T-helper 2 cell treated with Interferon-gamma antibody and Interleukin-4, amounts not matched to agents 100 ng/mL and 5 ng/mL, for 36 hours (primary cell): ENCODE measurements at places on chromosomes 7 and 10. TPM values are rescaled to one million over a fixed set of nuclear protein-coding genes. Genes with fewer than 3 reads are reported as not detected.

The SPDYE11 gene
- total RNA-seq = not detected in 2 replicates

The RINT1 gene
- total RNA-seq = 22.6 and 22.9 TPM in 2 replicates

The BTBD16 gene
- not detected in 2 replicates for total RNA-seq

The HECW1 gene
- total RNA-seq = not detected in 2 replicates

The ACSM6 gene
- total RNA-seq = not detected in 2 replicates

The OPN1SW gene
- not detected in 2 replicates for total RNA-seq

The ANXA8 gene
- total RNA-seq = 5.8 and 6.0 TPM in 2 replicates

The C10orf67 gene
- not detected in 2 replicates for total RNA-seq

The EPHA1 gene
- total RNA-seq = 0.73 and 1.9 TPM in 2 replicates

The FAM180A gene
- total RNA-seq = not detected in 2 replicates

The ZNF853 gene
- 0.14 and 0.16 TPM in 2 replicates for total RNA-seq

The SERPINE1 gene
- total RNA-seq = 0.14 and 0.27 TPM in 2 replicates

The SPDYE2B gene
- not detected in 2 replicates for total RNA-seq

The TMEM236 gene
- total RNA-seq = 0.05 TPM in 1 of 2 replicates, not detected in the other

The CYP3A4 gene
- total RNA-seq = not detected in 2 replicates

The INMT gene
- 0.77 and 0.89 TPM in 2 replicates for total RNA-seq
